ENCODE measurements at places on chromosomes 1 and 21.

DNA sequence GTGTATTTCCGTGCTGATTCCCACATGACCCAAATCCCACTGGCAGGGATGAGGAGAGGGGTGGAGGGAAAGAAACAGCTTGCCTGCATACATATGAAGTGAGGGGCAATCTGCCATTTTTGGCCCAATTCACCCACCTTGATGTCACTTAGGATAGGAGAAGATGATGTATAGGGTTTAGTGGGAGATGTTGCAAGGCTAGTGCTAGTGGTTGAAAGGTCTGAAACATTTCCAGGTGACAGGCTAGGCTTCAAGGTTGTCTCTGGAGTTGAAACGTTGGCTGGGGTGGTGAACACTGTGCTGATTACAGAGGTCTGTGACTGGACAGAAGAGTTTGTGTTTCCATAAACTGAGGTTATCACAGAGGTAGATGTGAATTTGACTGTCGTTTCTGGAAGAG, 12.1 kb downstream of the CD34 start:
- DNase-seq: no peak

DNA sequence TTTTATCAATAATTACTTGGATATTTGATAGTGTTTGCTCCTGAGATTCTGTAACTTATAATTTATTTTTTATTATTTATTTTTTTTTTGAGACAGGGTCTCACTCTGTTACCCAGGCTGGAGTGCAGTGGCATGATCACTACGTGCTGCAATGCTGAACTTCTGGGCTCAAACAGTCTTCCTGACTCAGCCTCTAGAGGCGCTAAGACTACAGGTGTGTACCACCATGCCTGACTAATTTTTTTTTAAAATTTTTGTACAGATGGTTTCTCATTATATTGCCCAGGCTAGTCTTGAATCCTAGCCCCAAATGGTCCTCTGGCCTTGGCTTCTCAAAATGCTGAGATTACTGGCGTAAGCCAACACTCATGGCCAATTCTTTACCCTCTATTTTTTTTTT, 845.5 kb upstream of the ADGRL4 start:
- no peak for DNase-seq

- no peak for DNase-seq
Observed at GRCh38 chr1:5857508-5858090, 134.6 kb downstream of the NPHP4 start.

DNA sequence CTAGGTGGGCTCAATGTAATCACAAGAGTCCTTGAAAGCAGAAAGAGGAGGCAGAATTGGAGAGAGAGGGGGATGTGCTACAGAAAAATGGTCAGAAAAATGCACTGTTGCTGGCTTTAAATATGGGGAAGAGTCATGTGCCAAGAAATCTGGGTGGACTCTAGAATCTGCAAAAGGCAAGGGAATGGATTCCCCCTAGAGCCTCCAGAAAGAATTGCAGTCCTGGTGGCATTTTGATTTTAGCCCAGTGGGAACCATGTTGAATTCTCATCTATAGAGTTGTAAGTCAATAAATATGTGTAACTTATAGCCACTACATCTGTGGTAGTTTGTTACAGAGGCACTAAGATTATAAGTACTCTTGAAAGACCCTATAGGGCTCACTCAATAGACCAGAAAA, 210.3 kb downstream of the ASTN1 start:
- no peak for DNase-seq

DNA sequence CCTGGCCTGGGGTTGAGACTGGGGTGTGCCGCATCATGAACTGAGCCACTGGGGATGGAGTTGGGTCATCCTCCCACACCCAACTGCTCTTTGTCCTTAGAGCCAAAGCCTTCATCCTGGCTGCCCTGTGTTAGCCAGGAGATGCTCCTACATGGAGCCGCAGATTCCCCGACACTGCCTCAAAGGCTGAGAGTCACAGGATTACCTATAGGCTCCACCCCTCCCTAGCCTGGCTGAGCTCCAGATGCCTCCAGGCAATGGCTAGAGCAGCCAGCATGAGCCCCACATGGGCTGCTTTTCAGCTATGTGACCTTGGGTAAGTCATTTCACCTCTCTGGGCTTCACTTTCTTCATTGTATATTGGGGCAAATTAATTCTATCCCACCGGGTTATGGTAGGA, 119.9 kb upstream of the POU3F1 start:
- no peak for DNase-seq
